NCI-H2029 (cell line): ENCODE measurements at places on chromosomes 2 and 18.

DNA sequence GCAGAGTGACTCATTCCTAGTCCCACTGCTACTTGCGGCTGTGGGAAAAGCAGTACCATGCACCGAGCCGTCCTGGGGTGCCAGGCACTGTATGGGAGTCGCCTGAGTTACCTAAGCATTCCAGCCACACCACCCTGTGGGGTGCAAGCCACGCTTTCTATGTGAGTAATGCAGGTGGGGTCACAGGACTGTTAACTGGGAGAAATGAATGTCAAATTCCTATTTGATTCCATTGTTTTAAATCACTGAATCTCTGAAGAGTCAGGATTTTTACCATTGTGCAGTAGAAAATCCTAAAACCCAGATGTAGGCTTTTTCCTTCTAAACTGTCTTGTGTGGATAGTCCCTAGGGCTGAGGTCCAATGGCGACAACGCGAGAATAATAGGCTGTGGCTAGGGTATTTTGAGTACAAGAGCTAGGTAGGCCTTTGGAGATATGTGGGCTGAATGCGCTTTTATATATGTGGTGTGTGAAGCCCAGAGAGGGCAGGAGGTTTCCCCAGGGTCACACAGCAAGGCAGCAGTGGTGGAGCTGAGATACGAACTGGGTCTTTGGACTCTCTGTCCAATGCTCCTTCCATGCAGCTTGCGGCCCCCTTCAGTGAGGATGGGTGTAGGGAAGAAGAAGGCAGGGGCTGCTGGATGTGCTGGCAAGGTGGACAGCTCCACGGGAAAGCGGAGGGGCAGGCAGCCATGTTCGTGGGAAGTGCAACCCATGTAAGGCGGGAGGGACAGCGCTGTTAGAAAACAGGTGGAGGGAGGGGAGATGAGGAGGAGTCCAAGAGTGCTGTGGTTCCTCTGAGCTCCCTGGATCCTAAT is 83.2 kb downstream of the DDX1 start:
- DNase-seq, result no peak

DNA sequence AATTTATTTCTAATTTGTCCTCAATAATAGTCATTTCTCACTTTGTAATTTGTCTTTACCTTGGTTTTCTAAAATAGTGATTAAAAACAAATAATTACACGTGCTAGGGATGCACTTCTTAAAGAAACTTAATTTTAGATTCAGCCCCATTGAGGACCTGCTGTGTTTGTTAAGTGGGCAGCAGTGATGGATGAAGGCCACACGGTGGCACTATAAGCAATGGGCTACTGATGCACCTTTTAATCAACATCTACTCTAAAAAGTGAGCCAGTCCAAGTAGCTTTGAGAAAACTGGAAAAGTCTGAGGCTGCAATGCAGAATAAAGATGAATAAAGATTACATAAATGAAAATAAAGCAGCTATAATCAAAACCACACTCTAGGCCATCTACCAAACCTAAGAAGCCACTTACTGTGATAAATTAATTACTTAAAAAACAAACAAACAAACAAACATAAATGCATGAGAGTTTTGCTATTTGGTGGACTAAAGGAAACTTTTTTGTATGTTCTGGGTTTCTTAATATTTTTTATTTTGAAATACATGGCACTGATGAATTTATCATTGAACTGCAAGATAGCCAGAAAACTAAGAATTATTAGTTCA is 89.3 kb downstream of the PDE11A start:
- peak; percentile 61 for DNase-seq

GRCh38 chr2:16123856-16124780 is 183.8 kb downstream of the MYCN start:
- no peak for DNase-seq

GRCh38 chr2:220891405-220891804 is 680.7 kb downstream of the EPHA4 start:
- DNase-seq, result no peak

GRCh38 chr2:229868794-229869193 is 53.0 kb downstream of the TRIP12 start:
- no peak for DNase-seq

DNA sequence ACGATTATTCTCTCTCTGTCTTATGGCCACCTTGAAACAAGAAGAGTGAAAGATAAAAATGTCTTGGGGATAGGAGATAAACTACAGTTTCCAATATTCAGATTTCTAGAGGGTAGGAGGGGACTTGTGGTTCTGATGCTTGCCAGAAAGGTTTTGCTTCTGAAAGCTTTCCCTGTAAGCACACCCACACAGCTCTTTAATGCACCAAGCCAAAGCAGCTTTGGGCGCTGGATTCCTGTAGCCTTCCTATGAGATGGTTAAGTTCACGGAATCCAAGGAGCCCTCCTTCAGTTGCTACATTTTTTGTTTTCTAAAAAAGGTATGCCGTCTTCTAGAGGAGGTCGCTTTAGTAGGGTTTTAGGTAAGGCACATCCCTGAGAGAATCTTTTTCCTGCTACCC is 4.9 kb downstream of the LRRTM1 start:
- no peak for DNase-seq

- DNase-seq, result no peak
Observed at GRCh38 chr2:79796641-79797040, 283.8 kb downstream of the CTNNA2 start.

DNA sequence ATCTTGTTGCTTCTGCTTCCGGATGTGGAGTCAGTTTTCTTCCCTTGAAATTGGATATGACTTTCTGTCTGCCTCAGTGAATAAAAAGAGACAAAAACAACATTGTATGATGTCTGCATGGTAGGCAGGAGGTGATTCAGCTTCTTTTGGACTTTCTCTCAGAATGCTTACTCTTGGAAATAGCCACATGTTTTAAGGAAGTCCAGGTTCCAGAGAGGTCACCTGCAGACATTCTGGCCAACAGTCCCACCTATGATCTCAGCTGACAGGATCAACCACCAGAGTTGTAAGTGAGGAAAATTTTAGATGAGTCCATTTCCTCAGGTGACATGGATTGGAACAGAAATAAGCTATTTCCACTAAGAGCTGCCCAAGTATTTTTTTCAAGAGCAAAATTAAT is 508.7 kb upstream of the FAM98A start:
- DNase-seq, result no peak

DNA sequence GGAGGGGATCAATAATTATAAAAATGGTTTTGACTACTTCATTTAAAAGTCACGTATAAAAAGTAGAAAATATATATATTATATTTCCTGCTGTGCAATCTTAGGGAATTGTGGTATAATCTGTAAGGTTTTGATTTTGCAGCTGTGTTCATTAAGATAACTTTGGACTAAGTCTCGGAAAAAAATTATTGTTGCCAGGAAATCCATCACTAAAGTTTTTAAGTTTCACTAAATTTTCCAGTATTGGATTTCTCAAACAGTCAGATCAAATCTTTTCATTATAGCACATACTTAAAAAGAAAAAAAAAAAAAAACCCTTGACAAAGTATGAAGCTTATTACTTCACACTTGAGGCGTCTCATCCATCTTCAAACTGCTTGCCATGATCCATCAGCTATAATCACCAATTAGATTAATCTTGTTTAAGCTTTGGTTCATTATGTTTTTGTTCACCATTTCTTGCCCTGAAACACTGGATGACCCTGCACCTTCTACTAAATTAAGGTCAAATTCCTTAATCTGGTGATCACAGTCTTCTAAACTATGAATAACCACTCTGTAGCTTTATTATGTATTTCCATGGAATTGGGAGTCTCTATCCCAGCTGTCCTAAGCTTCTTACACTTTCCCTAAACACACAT is 326.6 kb upstream of the COL3A1 start:
- DNase-seq, result no peak

GRCh38 chr2:240237609-240238174 is 97.2 kb upstream of the OTOS start:
- peak; percentile 9 for DNase-seq

DNA sequence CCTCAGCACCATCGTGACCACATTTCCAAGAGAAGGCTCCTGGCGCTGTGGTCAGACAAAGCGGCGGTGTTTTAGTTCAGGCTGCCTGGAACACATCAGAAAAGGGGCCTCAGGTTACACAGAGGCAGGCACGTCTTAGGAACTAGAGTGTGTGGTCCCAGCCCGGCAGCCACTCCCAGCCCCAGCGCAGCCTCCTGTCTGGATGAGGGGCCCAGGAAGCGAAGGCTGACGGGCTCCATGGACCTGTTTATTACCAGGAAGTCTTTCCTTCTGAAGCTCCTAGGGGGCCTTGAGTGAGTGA is 10.0 kb upstream of the GPR55 start:
- no peak for DNase-seq

GRCh38 chr2:1544478-1545069 is 131.3 kb downstream of the TPO start:
- DNase-seq, result no peak

GRCh38 chr18:5059696-5060032 is 137.4 kb downstream of the AKAIN1 start:
- no peak for DNase-seq

- DNase-seq, result no peak
Observed at GRCh38 chr2:138712212-138712979, 67.8 kb downstream of the NXPH2 start.

DNA sequence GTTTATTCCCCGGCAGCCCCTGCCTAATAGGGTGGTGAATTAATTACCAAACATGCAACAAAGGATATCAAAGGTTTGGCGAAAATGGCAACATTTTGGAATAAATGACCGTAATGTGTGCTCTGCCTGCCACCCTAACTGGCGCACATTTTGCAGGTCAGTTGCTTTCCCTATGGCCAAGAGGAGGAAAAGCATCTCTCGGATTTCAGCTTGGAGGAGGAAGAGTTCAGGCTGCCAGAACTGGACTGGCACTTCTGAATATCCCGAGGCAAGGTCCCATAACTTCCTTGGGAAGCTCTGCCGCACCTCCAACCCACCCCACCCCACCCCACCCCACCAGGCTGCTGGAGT is 37.1 kb downstream of the SLC25A52 start:
- DNase-seq, result no peak

- DNase-seq, result no peak
Observed at GRCh38 chr2:213181712-213182111, 30.3 kb upstream of the IKZF2 start.

- no peak for DNase-seq
Observed at GRCh38 chr2:225042800-225043167, 516 bp upstream of the DOCK10 start.

DNA sequence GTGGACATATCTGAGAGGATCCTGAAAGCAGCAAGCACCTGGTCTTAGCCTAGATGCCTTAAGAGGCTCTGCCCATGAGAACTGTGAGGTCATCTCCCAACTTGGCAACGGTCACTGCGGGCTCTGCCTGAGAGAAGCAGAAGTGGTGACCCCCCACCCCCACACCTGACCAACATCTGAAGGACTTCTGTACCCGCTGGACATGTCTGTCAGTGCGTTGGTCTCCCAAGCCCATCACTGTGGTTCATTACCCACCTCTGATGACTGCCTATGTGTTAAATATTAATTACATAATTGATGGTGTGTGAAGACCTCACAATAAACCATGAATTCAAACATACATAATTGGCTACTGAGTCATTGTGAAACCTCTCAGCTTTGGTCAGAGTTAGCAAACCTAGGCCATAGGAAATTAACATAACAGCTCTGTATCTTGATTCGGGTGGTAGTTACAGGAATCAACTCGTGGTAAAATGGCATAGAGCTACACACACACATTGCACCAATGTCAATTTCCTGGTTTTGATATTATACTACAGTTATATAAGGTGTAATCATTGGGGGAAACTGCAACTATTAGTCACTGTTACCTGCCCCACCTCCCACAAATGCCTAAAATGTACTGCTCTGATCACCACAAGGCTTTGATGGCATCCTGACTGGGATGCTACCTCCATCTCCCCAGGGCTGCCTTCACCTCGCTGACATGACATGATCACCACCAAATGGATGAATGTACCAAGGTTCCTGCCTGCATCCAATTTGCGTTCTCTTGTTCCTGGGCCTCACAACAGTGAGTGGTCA is 4.3 kb upstream of the GALNT1 start:
- DNase-seq, result no peak

DNA sequence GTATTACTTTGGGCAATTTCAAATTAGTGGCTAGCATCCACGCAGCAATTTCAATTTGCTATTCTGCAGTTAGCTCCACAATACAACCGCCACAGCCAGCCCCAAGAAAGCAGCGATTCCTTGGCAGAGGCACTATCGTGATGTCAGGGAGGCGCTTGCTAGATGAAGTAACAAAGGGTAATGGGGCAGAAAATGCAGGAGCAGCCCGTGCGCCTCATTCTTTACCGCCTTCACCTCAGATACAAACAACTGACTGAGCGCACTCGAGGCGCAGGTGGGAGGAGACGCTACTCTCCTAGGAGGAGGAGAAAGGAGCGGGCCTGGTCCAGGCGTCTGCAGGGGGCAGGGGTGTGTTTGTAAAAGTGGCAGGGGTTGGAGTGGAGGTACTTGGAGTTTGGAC is 76.9 kb upstream of the ASB18 start:
- DNase-seq, result no peak

- DNase-seq, result no peak
Observed at GRCh38 chr18:74380916-74381315, 65.3 kb downstream of the C18orf63 start.

DNA sequence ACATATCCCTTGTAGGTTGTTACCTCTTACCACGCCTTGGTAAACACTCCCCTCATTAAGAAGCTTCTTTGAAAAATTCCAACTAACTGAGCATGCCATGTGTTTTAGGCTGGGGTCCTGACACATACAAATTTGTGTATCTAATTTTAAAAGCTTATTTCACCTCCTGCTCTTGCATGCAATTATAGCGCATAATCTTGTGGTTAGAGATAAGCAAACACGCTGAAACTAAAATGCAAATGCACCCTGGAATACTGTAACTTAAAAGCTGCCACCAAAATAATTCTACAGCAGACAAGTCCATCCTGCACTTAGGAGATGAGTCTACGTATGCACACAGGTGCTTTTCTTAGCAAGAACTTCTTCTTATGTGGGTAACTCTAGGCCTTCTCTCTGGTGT is 990.2 kb downstream of the TSN start:
- DNase-seq, result no peak

DNA sequence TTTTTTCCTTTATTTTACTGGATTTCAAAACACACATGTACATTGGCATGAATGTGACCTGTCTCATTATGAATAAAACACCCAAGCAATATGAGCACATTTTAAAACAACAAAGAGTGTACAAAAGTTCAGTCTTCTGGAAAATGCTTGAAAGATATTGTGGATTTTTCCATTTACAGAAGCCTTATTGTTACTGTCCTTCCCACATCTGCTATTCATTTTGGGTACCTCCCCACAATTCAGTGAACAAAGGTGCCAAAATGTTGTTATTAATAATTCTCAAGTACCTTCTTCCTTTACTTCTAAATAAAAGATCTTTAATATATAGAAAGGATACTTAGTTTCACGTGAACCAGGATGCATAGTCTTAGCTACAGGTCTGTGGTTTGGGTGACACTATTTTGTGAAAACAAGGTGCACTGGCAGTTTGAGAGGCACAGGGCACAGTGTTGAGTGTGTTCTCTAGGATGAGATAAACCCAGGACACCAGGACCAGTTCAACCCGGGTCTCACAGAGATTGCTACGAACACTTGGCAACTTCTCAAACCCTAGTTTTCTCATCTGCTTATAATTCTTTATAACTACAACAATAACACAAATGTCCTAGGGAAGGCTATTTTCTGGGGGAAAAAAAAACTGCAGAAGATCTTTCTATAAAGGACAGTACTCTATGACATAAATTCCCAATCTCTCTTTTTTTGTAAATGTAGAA is 84.5 kb upstream of the GALNT5 start:
- no peak for DNase-seq
